ENCODE measurements at places on chromosomes 2 and 18. TPM values are rescaled to one million over a fixed set of nuclear protein-coding genes. Genes with fewer than 3 reads are reported as not detected.

DNA sequence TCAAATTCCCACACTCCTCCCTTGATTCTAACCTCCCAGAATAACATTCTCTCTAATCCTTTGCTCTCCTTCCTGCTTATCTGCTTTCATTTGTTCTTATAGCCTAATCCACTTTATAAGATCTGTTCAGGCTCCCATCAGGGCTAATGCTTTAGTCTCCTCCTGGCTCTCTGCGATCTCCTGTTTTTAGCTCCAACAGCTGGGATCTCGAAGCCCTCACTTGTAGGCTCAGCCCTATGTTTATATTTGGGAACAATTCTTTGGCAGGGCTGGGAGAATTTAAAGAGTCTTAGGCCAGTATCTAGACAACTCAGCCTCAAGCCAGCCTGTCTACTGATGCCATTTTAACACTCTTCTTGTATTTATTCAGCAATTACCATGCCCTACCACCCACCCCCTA, 27.2 kb upstream of the RAPH1 start:
- DNase-seq: no peak

DNA sequence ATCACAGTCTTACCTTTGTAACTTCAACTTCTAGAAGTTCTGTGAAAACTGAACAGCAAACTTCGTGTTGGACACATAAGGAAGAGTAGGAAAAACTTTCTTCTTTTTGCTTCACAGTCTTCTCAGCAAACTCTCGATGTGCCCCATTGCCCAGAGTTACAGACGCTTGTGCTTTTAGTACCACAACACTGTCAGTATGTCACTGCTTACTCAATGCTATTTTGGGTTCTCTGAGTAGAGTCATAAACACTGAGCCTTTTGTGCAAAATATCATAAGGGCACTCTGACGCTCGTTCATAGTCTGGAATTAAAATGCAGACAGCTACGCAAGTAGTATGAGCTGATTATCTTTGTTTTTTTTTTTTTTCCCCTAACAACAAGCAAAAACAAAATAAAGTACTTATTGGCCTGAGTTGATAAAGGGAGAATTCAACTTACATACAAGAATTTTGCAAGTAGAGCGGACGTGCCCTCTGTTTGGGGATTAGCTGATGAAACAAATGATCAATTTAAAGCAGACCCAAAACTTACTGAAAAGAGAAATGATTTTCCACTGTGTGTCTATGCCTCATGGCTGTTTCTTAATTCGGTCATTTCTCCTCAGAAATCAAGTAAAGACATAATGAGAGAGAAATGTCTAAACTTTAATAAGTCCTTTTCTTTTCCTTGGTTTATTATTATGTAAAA, at the start of gene CDH19:
Gene CDH19, minus strand, starts transcription at position 150 of the 687 bp plus-strand sequence. CDS start 31,886 bp downstream, outside the sequence.
- DNase-seq: no peak

GRCh38 chr2:11227595-11227994, 72.3 kb downstream of the SLC66A3 start:
- no peak for DNase-seq

PXDN gene
- total RNA-seq: 10.9 TPM

DNA sequence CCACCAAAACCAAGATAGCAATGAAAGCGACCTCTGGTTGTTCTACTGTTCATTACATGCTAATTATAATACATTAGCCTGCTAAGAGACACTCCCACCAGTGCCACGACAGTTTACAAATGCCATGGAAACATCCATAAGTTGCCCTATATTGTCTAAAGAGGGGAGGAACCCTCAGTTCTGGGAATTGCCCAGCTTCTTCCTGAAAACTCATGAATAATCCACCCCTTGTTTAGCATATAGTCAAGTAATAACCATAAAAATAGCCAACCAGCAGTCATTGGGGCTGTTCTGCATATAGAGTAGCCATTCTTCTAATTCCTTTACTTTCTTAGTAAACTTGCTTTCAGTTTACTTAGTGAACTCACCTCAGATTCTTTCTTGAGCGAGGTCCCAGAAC, 189.8 kb upstream of the SOX11 start:
- no peak for DNase-seq

DNA sequence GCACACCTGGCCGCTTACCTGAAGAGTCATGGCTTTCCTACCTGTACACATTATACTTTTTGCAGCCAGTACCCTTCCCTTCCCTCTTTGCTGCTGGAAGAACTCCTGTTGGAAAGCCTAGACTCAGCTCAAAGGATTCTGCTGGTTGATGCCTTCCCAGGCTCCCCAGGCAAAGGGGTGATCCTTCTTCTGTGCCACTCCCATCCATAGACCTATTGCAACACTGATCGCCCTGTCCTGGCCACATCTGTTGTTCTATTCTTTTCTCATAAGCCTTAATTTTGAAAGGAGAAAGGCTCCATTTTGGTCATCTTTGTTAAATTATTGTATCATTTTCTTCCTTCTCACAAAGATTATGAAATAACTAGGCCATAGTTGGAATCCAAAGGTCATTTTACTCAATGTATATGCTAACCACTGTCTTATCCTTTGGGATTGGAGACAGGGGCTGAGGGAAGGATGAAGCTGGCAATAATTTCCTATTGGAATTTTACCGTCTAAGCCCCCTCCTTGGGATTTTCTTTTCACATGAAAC, 3.4 kb upstream of the PRKCE start:
- no peak for DNase-seq

- no peak for DNase-seq
These were observed 86.8 kb upstream of the ST6GAL2 start for GRCh38 chr2:106972782-106973181.

IGFBP5 gene
- 68.9 TPM for total RNA-seq

DNA sequence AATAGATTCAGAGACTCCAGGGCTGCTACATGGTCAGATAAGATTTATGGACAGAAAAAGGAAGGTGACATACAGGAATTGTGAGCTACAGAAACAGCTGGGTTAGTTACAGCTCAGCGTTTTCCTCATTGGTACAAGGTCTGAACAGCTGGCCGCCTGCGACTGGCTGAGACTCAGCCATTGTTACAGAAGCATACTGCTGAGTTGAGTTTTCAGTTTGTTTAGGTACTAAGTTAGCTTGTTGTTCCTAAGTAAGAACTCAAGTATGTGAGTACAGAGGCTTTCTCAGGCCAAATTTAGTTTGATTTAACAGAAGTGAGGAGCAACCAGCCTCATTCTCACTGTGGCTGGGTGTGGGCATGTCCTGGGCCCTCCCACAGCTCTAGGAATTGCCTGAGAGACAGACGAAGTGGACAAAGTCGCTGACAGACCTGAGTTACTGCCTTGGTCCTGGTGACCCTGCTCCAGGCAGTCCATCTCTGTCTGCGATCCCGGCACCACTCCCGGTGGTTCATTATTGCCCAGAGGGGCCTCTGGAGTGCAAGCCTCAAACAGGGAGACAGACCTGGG, 27.8 kb upstream of the RHOB start:
- no peak for DNase-seq

DNA sequence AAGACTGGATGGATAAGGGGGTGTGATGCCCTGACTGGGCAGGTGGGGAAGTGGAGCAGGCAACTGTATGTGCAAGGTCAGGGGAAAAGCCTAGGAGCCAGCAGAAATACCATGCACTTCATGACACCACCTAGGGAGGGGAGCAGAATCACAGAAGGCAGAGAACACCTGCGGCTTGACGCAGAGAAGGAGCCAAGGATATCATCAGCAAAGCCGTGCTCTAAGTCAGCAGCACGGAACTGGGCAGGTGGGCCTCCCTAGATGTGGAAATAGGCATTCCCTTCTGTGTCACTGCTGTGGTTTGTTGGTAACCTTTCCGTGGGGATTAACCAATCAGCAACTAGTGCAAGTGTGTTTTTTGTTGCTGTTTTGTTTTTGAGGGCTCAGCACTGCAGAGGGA, 41.3 kb downstream of the HDLBP start:
- no peak for DNase-seq

- DNase-seq: no peak
These were observed 405.4 kb downstream of the CDH2 start for GRCh38 chr18:27771571-27771970.

SMYD1 gene
- not detected for total RNA-seq

GRCh38 chr2:129367107-129367506, 612.4 kb upstream of the RAB6C start:
- no peak for DNase-seq

DNA sequence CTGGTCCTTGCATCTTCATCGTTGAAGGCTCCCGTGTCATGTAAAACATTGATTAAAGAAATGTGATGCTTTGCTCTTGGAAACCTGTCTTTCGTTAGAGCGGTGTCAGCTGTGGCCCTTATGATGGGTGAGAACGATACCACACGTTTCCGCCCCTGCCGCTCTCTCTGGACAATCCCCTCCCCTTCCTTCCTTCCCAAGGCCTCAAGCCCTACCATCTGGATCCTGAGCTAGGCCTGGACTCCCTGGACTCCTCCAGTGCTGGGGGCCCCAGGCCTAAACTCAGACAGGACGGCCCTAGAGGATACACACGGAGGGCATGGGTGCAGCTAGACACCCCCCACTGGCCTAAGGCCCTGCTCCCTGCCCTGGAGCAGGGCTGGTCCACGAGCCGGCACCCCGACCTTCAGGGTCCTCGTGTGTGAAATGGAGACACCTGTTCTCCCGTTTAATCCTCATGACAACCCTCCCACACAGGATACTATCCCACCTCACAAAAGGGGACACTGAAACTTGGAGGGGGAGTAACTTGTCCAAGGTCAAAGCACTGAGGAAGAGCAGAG, 13.2 kb downstream of the BIN1 start:
- DNase-seq: no peak

DNA sequence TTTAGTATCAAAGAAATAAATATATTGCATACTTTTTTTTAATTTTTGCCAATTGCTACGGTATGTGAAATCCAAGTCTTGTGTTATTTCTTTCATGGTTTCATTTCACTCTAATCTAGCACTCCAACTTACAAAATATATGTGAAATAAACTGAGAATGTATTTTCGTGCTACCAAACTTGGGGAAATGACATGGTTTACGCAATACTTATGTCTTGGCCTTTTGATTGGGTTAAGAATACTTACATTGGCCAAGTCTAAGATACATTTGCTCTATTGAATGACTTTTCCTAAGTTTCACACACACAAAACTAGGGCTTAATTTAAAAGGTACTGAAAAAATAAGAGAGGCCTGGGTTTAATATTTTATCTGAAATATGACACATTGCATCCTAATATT, 80.5 kb downstream of the VRK2 start:
- no peak for DNase-seq

DNA sequence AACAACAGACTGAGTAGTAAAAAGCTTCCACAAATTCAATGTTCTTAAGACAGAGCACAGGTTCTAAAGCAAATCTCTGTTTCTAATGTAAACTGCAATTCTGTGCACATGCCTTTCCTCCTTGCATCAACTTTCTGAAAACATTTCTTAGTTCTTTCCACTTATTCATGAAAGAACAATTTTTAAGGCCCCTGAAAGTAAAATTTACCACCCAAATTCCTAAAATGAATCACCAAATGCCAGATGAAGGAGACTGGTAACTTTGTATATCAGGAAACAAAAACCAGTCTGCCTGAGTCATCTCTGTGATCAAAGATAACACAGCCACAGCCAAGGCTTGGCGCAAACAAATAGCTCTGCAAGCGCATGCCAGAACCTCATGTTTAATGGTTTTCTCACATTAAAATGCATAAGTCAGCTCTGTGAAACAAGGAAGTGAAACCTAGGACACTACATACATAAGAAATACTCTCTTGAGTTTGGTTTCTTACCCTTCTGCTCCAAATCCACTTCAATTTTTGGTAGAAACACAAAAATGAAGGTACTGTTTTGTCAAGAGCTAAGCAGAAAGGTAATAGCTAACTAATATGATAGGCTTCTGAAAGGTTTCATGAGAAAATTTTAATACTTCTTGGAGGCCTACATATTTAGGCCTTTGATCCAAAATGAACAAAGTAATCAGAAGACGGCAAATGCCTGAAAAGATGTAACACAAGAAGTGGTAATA, 169.4 kb downstream of the THADA start:
- DNase-seq: no peak

All from esophagus squamous epithelium (tissue), 5 donors.